ENCODE measurements at places on chromosomes 5 and 9.

DNA sequence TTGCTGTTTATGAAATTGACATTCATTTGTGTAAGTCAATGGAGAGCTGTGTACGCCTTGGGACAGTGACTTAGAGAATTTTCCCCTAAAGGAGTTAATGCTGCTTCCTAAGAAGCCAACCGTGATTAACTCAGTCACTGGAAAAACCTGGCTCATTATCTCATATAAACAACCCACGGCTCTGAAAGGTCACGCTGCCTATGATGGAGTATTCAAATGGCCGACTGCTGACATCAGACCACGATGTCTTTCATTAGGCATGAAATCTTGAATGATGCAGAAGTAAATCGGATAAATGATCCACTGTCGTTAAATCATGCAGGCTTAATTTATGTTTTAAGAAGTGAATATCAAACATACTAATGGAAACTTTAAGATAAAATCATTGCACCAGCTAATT, 603.7 kb downstream of the RAB3C start:
- DNase-seq = no peak

GRCh38 chr5:6773342-6774035, 60.3 kb downstream of the TENT4A start:
- peak; percentile 64 for DNase-seq

DNA sequence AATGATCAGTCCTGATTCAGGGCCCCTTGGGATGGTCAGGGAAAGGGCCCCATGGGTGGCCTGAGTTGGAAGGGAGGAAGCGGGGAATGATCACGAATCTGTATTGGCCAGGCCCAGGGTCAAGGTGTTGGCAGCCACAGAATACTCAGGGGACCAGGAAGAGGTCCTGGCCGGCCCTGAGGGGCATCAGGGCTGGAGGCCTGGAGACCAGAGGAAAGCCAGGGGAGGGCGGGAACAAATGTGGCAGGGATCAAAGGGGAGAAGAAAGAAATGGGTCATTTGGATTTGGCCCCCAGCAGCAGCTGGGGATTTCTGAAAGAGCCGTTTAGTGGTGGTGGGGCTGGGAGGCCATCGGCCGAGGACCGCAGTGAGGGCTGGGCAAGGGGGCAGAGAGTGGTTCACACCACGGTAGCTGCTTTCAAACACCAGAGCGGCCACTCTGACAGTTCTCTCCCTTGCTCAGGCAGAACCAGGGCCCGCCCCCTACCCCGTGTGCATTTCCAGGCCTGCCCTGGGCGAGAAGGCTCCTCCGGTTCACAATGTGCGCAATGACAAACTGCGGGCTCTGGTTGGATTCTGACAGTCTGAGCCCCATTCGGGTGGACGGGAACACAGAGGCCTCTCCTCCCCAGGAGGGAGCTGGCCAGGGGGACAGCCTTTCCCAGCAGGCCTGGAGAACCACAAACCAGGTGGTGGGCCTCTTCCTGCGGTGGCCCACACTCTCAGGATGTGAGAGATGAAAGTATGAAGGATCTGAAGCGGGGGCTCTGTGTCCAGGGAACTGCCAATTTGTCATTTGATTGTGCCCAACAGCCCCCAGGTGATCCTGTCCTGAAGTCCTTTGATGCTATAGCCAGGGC, 220.3 kb upstream of the IER5L start:
- no peak for DNase-seq

DNA sequence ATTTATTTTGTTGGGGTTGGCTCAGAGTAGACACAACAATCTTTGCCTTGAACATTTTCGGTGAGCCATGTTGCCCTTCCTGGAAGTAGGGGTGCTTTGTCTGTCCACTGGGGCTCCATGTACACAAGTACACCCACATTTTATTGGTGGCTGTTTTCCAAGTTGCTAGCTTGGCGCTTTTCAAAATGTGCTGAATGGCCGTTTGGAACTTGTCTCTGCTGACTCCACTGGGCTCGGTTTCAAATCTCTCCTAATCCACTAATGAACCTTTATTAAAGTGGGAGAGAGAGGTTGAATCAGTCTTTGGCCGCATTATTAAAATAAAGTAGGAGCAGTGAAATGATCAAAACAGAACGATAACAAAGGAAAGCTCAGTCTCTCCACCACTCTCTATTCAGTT, 64.6 kb upstream of the TAF11L2 start:
- no peak for DNase-seq
